ENCODE measurements at places on chromosomes 2 and 18.

DNA sequence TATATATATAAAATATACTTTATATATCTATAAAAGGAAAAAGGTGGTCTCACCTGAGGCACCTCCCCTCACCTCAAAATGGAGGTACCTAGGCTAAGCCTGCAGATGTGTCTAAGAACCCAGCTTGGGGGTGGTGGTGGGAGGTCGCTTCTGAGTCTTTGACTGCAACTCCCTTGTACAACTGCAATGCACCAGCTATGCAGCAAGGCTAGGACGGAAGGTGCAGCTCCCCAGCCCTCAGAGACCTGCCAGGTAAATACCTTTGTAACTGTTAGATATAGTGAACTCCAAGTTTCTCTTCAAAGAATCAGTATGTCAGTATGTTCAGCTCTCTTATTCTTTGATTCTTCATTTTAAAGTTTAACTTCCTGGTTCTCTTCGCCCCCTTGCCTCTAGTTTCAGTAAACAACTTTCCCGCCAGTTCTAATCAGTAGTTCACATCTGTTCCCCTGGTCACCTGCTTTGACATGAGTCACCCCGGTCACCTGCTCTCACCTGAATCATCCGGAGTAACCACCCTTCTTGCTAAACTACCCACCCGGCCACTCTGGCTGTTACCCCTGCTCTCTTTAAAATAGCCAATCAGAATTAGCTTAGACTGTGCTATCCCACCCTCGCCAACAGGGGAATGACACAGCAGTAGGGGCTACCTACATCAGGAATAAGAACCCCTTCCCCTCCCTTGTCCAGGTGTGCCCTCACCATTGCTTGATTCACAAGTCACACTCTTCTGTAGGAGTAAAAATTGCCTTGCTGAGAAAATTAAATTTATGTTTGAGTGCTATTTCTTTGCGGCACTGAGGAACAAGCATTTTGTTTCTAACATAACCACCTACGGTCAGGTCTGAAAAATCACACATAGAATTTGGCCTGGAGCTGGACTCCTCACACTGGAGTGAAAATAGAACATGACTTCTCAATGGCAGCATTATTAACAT is 24.7 kb upstream of the IMPA2 start:
- no peak for DNase-seq

DNA sequence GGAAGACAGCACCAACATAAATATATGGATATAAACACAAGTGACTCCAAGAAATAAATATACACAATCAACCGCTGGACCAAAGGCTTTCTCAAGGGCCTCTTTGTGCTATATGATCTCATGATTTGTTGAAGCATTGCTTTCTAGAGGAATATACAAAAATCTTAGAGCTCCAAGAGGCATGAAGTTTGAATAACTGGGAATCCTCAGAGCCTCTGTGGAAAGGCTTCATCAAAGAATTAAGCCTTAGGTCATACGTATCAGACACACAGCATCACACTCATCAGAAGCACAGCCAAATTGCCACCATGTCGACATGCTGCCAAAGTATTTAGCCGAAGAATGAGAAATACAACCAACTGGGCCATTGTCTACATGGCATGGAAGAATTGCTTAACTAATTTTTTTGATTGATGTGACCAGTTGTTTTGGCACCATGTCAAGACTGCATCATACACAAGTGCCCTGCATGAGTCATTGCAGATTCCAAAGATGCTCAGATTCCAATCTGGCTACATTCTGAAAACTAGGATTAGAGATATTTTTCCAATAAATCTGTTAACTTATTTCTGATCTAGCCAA is 860.6 kb upstream of the ZEB2 start:
- DNase-seq, result peak; percentile 19

- peak; percentile 2 for DNase-seq
These were observed 259.6 kb downstream of the CLIP4 start for GRCh38 chr2:29374823-29375222.

DNA sequence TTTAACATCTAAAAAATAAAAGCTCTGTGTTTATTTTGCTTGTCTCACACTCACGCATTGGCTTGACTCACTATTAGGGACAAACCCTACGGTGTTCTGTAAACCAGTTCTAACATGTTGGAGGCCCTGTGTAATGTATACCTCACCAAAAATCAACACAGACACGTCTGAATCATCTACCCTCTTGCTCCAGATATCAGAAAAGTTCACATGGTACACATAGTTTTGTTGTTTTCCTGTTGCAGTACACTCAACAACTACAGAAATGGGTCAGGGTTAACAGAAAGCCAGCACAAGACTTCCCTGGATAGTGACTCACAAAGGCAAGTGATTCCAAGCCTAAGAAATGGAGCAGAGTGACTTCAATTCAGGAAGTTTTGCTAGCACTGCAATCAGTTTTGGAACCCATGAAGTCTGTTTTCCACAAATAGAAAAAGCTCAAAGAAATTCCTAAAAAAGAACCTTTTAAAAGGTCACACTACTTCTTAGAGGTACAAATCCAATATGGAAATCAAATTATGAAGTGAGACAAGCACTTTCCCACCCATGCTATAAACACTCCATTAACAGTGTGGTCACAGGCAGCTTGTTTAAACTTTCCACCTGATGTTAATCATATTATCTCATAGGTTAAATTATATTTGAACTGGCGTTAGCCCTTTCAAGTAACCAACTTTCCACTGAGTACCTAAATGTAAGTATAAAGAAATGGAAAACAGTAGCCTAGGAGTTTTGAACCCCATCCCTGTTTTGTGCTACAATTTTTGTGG is 87.4 kb downstream of the GAREM1 start:
- peak; percentile 88 for DNase-seq

DNA sequence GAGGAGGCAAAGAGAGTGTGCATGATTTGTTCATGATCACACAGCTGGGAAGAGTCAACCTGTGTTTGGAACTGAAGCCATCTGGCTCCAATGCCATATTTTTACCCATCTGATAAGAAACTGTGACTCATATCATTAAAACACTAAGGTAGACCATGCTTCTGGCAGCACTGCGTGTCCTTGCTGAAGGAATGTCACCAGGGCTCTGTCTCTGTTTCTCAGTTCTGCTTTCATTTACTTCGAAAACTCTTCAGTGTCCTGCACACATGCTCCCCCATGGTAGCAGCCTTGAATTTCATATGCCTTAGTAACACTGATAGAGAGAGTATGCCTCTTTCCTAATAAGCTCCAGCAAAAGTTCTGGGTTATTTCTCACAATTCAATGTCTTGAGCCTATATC is 830.4 kb downstream of the DCDC2C start:
- no peak for DNase-seq

GRCh38 chr2:209495855-209496585 is 72.2 kb downstream of the MAP2 start:
- DNase-seq, result peak; percentile 95

DNA sequence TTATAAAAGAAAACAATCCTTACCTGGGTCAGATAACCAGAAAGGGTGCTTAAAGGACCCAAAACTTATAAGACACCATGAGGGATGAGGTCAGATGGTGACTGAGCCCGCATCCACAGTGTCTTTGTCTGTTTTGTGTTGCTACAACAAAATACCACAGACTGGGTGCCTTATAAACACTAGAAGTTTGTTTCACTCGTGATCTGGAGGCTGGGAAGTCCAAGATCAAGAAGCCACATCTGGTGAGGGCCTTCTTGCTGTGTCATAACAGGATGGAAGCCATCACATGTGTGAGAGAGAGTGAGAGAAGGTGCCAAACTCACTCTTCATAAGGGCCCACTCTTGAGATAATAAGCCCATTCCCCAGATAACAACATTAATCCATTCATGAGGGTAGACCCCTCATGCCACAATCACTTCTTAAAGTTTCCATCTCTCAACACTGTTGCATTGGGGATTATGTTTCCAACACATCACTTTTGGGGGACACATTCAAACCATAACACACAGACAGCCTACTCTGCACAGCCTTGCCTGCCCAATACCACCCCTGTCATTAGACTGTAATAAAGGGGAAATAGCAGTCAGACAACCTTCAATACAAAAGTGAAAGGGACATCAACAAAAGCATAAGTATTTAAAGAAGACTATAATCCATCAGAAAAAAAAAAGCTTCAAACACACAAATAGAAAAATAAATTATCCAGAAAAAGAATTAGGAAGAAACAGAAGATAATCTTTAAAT is 249.8 kb downstream of the ANAPC1 start:
- DNase-seq, result no peak

GRCh38 chr18:36247036-36247435 is 50.5 kb upstream of the FHOD3 start:
- no peak for DNase-seq

- DNase-seq, result no peak
These were observed 160.7 kb downstream of the NDUFA10 start for GRCh38 chr2:239864247-239865058.

- no peak for DNase-seq
These were observed 191.8 kb upstream of the LRRTM1 start for GRCh38 chr2:80496346-80496745.

DNA sequence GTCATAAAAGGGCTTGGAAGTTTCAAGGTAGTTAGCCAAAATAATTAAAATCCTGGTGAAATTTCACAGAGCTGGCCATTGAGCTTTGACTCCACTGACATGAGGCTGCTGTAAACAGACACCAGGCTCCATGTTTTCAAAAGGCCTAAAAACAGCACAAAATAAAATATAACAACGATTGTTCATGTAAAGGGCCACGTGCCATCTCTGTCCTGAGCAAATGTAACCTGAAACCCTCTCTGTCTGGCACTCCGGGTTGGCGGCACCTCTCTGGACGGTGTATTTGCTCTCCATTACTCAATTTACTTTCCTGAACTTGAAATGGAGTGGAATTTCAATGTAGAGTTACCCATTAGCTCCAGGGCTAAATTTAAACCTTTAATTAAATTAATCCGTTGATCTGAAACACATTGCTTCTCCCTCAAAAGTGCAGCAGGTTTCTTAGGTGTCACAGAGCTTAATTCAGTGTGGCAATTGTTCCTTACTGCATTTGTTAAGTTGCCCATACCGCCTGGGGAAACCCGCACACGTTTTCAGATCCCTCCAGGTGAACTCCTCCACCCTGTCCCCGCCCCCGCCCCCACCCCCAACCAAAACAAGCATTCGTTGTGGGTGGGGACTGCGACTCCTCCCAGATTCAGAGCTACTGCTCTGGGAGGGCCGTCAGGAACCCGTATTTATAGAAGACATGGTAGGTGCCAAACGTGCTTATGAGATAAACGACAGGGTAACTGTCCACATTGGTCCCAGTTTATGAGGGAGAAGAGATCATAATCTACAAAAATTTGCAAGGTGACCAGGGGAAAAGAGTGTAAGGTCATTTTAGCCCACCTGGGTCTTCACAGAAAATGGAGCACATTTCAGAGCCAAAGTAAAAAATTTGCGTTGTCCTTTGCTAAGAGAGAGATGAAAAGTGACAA is 1.2 kb upstream of the CABLES1 start:
- DNase-seq, result peak; percentile 58

DNA sequence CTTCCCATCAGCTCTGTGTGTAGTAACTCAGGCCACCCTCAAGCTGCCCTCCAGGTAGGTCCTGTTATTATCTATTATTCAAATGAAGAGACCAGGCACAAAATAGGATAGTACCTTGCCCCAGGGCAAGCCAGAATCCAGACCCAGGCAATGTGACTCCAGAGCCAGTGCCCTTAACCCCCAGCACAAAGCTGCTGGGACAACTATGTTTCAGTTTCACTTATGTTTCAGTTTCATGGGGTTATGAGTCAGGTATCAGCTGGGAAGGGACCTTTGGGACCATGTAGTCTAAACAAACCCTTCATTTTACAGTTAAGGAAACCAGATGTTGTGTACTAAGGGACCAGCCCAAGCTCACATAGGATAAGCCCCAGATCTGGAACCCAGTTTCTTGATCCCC is 10.0 kb downstream of the HK2 start:
- peak; percentile 57 for DNase-seq

DNA sequence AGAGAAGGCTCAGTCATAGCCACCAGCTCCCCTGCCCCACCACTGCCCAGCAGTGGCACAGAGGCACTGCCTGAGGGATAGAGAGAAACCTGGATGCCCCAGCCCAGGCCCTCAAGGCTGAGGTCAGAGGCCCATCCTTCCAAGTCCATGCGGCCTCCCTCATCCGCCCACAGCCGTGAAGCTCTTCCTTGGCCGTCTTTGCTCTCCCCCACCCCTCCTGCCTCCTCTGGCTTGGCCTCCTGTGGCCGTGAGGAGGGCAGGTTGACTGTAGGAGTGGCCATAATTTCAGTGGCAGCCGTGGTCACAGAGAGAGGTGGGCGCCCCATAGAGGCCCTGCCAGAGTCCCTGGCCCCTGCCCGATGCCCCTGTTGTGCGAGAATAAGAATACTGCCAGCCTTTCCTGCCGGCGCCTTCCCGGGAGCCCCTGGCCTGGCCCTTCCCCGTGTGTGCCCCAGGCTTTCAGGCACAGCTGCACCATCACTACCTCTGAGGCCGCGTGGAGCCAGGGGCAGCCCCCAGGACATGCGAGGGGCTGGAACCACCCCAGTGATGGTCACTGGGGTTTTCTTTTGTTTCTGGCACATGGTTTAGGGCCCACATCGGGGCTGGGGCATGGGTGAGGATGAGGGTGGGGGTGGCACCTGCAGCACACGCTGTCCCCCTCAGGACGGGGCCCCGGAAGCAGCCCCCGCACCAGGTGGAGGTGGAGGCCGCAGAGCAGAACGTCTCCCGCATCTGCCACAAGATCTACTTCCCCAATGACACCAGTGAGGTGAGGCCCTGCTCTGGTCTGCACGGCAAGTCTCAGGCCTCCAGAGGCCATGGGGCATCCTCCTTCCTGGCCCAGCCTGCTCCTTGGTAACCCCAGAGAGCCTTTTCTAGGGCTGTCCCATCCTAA is 13.1 kb upstream of the GPR17 start:
- DNase-seq, result no peak

- no peak for DNase-seq
These were observed 122.3 kb upstream of the SIX2 start for GRCh38 chr2:45131587-45131986.

- no peak for DNase-seq
These were observed 322.0 kb downstream of the RND3 start for GRCh38 chr2:150165442-150165841.
